Stimulated activated CD4-positive, alpha-beta T cell treated with anti-CD3 and anti-CD28 coated beads, Interleukin-4, amount 100 ng/mL, for 48 hours (primary cell): ENCODE measurements at places on chromosomes 5 and 9.

- no peak for DNase-seq
Observed at GRCh38 chr5:14146725-14147124, 3.6 kb downstream of the TRIO start.

DNA sequence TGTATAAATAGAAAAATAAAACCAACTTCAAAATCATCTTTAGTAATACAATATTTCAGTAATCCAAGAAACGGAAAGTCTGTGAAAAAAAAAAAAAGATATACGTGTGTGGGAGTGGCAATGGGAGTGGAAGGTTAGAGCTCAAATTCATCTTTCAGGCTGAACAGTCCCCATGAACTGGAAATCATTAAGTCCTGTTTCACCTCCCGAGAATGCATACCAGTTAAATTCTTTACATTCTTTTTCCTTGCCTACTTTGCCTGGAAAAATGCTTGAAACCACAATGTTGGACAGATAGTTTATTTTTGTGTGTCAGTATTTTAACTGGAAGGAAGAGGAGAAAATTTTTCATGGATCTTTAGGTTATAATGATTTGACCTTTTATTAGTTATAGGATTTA, 166.8 kb downstream of the MUSK start:
- DNase-seq, result no peak

DNA sequence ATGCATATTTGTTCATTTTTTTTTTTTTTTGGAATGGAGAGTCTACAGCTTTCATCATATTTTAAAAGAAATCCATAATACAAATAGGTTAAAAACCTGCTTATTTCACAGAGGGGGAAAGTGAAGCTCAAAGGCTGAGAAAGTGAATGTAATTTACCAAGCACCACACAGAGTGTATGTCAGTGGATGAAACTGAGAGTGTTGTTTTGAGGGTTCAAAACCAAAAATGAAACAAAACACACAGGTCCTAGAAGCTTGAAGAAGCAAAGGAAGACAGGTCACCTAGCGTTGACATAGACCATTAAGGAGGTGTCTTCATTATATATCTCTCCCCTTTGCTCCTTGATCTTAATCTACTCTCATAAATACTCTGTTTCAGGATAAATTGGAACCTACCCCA, 7.5 kb downstream of the NMUR2 start:
- DNase-seq, result no peak

DNA sequence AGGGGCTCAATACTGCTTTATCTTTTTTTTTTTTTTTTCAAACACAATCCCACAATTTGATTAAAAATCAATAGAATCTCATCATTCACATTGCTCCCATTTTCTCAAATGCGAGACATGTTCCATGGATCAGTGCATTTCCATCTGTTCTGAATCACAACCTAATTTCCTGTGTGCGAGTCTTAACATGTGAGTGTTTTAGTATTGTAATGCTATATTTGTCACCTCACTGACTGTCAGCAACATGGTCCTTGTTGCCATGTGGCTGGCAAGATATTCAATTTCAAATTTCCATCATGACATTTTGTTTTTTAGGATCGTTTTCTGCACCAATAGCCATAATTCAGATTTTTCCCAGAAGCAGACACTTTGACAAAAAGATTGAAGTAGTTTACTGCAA, 233.2 kb upstream of the PRDM9 start:
- no peak for DNase-seq

DNA sequence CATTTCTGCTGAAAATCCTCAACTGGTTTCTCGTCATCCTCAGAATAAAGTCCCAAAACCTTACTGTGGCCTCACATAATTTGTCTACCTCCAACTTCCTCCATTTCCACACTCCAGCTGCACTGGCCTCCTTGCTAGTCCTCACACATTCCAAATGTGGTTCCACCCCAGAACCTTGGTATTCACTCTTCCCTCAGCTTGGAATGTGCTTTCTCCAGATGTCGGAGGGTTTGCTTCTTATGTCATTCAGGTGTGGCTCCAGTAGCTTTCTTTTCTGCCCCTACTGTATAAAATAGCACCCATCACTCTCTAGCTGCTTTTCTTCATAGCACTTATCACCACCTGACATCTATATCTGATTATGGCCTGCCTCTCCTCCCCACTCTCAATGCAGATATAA, 102.5 kb upstream of the IFNK start:
- no peak for DNase-seq

DNA sequence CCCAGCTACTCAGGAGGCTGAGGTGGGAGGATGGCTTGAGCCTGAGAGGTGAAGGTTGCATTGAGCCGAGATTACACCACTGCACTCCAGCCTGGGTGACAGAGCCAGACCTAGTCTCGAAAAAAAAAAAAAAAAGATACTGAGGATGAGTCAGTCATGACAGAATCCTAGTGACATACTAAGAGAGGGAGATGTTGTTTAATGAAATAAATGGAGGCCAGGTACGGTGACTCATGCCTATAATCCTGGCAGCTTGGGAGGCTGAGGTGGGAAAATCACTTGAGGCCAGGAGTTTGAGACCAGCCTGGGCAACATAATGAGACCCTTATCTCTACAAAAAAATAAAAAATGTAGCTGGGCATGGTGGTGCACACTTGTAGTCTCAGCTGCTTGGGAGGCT, 107.2 kb downstream of the ZFAND5 start:
- DNase-seq, result no peak

GRCh38 chr5:137636830-137637714, 98.8 kb downstream of the KLHL3 start:
- DNase-seq, result no peak

DNA sequence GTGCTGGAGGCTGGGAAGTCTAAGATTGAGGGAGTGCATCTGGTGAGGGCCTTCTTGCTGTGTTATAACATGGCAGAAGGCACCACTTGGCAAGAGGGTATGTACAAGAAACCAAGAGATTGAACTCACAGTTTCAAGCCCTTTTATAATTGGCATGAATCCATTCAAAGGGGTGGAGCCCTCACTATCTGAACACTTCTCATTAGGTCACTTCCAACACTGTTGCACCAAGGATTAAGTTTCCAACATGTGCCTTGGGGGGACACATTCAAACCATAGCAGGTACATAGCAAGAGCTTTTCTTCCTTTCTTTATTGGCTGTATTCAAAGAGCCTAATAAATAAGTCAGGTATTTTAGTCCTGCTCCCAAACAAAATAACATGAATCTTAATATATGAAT, 62.7 kb downstream of the PRELID2 start:
- DNase-seq, result no peak

DNA sequence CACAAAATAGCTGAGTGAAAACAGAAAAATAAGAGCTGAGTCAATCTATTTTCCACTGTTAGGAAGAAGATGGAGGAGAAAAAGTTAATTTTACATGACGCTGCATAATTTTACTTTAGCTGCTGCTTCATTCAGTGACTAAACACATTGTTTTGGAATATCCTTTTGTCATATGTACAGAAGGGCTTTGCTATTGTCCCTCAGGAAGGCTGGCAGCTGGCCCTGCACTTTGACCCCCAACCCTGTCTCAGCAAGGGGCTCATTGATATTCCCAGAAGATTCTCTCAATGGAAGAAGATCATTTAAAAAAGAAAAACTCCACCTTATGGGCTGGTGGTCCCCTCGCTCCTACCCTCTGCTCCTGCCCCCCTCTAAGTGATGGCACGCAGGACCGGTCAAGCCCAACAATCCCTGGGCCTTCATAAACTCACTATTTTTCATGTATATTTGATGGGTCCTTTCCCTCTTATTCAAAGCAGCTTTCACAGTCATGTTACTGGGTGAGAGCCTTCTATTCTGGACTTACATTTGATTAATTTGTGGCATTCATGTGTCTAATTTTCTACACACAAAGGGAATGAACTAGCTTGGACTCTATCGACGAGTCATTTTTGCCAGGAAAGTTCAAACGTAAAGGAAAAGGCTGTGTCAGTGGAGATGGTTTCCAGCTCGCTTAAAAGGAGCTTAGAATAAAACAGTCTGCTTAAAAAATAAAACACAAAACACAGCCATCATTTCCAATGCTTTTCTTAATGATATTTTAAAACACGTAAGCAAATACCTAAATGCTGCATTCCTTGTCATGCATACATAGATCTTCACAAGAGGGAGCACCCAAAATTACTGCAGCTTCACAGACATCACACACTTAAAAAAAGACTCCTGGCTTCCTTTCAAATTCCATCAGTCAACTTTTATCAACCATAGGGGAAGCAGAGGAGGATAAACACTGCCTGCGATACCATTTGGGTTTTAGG, 104.7 kb downstream of the EFNA5 start:
- no peak for DNase-seq

DNA sequence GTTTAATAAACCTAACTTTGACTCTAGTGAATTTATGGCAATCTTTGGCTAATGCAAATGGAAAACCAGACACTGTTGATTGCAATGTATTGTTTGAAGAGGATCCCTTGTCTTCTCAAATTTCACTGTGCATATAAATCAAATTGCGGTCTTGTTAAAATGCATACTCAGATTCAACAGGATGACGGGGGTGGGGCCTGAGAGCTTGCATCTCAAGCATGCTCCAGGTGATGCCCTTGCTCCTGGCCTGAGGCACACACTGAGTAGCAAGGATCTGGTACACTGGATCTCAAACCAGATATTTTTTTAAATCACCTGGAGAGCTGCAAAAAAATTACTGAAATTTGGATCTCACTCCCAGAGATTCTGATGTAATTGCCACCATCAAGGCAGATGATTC, 463.7 kb downstream of the DNAH5 start:
- no peak for DNase-seq

DNA sequence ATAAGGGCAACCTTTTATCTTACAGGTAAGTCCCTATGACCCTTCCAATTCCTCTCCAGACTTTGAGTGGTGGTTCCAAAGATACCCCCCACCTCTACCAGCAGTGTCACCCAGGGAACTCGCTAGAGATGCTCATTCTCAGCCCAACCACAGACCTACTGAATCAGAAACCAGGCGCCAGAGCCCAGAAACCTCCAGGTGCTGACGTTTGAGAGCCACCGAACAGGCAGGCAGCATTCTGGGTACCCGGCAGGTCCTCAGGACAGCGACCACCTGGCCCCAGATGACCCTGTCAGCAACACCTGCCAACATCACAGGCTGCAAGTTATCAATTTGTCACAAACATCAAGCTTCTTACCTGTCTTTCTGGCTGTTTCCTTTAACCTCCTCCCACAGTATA, 19.5 kb downstream of the RAPGEF1 start:
- DNase-seq, result no peak

GRCh38 chr9:132077881-132078698, 1.6 kb downstream of the MED27 start:
- no peak for DNase-seq

GRCh38 chr5:74285675-74286280, 354.8 kb downstream of the ENC1 start:
- DNase-seq, result no peak

GRCh38 chr9:16543686-16544085, 326.8 kb downstream of the BNC2 start:
- DNase-seq, result no peak
